ENCODE measurements at places on chromosomes 6 and 20. TPM values are rescaled to one million over a fixed set of nuclear protein-coding genes. Genes with fewer than 3 reads are reported as not detected.

DNA sequence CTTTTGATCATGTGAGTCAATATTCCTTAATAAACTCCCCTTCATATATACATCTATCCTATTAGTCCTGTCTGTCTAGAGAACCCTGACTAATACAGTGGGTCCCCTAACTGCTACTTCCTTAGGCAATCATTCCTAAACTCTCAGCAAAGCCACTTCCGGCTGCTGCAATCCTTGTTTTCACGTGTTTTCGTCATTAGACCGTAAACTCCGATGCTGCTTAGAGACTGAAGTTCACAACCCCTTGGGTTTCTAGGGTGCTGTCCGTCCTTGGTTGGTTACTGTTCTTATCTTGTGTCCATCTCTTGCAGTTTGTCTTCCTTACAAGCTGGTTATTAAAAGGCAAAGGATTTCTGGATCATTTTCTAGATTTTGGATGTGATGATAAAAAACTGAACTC is 106.4 kb downstream of the GMPR start:
- H3K36me3 ChIP-seq = no peaks in the 10 kb centered on the region
- H3K4me3 ChIP-seq = no peak overlapping the region
- H3K27me3 ChIP-seq = no peaks in the 10 kb centered on the region
- no peaks in the 10 kb centered on the region for H3K4me1 ChIP-seq

- no peaks in the 10 kb centered on the region for H3K36me3 ChIP-seq
- no peak overlapping the region for H3K27ac ChIP-seq
- no peak for DNase-seq
- H3K4me3 ChIP-seq = no peak overlapping the region
- no peaks in the 10 kb centered on the region for H3K27me3 ChIP-seq
Observed at GRCh38 chr6:7058250-7058923, 49.4 kb upstream of the RREB1 start.

- peaks cover 2% of the 10 kb centered on the region for H3K4me1 ChIP-seq
- DNase-seq = no peak
- no peak overlapping the region for H3K27ac ChIP-seq
- no peaks in the 10 kb centered on the region for H3K36me3 ChIP-seq
- peak overlapping the region; percentile 38 for H3K4me3 ChIP-seq
- peaks cover 69% of the 10 kb centered on the region for H3K27me3 ChIP-seq
Observed at GRCh38 chr6:7542874-7543624, 1.6 kb downstream of the DSP start.

DNA sequence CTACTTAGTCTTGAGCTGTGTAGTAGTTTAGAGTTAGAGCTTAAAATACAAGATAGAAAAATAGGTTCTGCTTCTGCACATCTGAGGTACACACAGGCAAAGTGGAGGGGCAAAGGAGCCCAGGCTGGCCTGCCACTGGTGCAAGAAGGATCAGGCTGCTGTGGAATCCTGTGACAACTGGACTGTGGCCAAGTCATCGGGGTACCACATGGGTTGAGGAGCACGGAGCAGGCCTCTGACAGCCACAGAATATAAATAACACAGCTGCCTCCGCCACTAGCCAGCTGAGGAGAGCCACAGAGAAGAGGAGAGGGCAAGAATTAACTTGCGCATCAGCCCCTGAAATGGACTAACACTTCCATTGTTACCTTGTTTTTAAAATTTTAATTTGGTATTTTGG is 206.0 kb upstream of the MARCKS start:
- H3K36me3 ChIP-seq = no peaks in the 10 kb centered on the region
- no peak overlapping the region for H3K27ac ChIP-seq
- DNase-seq = no peak
- H3K4me3 ChIP-seq = no peak overlapping the region
- no peaks in the 10 kb centered on the region for H3K4me1 ChIP-seq

Gene ABHD16B
- total RNA-seq = not detected

Gene NHSL1
- 0.08 TPM for total RNA-seq

Gene SYNGAP1
- total RNA-seq = 57.0 TPM

Gene SSR1
- total RNA-seq = 112 TPM
